SJSA1 (cell line): ENCODE measurements at places on chromosomes 1 and 21. TPM values are rescaled to one million over a fixed set of nuclear protein-coding genes. Genes with fewer than 3 reads are reported as not detected.

DNA sequence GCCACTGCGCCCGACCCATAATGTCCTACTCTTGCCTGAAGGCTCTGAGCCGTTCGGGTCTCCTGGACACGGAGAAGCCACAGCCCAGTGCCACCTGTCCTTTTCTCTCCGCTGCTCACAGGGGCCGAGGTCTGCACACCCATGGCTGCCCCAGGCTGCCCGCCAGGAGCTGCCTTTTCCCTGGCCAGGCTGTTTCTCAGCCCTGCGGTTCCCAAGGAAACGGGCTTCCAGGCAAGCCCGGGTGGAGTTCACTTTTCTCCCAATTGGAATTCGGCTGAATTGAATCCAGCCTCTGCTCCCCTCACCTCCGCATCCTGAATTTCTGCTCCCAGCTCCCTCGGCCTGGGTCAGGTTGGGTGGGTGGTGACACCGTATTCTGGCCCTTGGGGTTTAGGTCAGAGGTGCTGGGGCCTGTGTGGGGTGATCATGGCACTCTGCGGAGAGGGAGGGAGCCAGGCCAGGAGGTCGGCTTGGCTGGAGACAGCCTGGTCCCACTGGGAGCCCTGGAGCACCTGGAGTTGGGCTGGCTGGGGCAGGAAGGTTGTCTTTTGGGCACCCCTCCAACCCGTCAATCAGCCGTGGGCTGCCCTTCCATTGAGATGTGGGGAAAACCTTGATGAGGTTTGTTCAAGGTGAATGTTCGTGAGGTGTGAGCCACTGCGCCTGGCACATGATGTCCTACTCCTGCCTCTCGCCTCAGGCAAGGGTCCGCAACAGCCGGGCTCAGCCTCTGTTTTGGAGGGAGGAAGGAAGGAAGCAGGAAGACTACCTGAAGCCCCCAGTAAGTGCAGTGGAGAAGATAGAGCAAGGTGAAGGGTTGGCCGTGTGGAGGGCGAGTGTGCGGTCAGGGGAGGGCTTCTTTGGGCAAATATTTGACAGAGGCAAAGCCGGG lies 25.1 kb downstream of the RRP1 start:
- DNase-seq, result no peak

- no peak for DNase-seq
Observed at GRCh38 chr1:4122513-4123160, 222.6 kb upstream of the C1orf174 start.

DNA sequence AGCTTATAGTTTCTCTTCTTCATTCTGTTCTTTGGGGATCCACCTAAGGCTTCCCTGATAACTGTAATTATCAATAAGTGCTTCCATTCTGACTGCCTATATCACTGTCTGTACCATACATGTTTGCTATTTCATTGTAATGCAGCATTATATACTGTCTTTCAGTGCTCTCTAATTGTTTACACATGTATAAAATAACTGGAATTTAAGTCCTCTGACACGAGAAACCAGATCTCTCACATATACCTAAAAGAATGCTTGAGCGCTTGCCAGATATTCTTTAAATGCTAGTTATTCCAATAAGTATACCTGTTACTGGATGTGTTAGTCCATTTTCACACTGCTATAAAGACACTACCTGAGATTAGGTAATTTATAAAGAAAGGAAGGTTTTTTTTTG lies 34.7 kb downstream of the CELF3 start:
- no peak for DNase-seq

OR1C1 gene
- not detected in 2 replicates for total RNA-seq

SLC2A5 gene
- total RNA-seq, result not detected in 2 replicates

DNA sequence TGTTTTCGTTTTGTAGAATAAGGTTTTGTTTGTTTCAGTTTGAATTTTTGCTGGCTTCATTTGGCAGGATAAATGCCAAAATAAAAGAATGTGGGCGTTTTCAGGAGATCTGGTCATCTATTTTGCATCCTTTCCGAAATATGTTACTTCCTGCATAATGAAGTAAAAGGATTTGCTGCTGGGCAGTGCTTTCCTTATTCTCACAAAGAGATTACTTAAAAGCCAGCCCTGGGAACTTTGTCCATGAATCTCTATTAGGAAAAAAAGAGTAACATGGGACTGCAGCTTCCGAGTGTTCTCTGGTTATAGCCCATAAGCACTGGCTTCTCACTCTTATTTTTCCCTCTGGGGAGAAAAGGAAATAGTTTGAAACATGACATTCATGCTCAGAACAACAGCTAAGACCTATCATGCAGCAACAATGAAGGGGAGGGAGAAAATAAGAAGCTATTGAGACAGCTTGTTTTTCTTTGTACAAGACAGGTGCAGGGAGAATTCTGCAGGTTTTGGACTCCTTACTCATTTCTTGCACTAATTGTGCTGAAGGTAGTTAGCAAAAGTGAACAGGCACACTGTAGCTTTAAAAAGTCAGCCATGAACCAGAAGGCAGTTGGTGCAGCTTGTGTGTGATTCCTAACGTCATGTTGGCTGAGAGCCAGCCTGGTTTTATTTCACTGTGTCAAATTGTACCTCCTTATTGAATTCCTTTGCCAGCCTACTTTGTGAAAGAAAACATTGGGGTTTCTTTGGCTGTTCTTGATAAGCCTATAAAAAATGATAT lies at the start of gene SAMD13:
Gene SAMD13, plus strand, starts transcription at position 705 of the 781 bp plus-strand sequence. CDS start 1,527 bp downstream, outside the sequence.
- peak; percentile 63 for DNase-seq

- DNase-seq, result peak; percentile 56
Observed at GRCh38 chr1:39900662-39901463, 854 bp downstream of the MYCL start.

DNA sequence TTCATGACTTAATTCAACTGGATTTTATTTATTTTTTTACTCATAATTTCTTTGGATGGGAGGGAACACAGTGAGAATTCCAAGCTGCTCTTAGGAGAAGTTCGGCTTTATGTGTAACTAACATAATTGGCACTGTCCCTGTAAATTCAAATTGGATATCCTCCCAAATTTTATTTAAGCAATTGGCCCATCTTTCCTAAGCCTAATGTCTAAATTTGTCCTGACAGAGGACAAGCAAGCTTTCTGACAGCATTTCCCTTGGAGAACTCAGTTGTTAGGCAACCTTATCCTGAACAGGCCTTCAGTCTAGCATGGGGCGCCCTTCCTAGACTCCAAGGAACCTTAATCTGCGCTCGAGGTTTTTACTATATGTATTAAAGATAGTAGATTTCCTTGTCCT lies 550.3 kb downstream of the NUF2 start:
- DNase-seq, result no peak

SELL gene
- 0.58 TPM in 1 of 2 replicates, not detected in the other for total RNA-seq

DNA sequence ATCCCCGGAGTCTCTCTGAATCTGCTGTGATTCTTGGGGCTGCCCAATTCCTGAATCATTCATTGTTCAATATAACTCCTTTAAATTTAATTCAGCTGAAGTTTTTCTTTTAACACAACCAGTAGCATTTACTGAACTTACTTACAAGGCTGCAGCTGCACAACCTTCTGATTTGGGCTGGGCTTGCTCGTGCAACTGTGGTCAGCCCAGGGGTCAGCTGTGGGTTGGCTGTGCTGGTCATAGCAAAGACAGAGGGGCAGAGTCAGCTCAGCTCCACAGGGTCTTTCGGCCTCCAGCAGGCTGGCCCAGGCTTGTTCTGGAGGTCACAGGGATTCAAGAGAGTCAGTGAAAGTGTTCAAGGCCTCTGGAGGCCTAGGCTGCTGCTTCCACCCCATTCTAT lies 186.1 kb downstream of the MATN1 start:
- DNase-seq, result no peak

- DNase-seq, result no peak
Observed at GRCh38 chr1:29581256-29581655, 344.9 kb downstream of the PTPRU start.
